Ovary (tissue), 10 donors: ENCODE measurements at places on chromosomes 12 and 14.

- H3K27ac ChIP-seq = peak within 1 kb of the TSS; percentile 58
- H3K4me1 ChIP-seq = peaks cover 7% of the 10 kb centered on the region
- DNase-seq = peak; percentile 47
- peak within 1 kb of the TSS; percentile 34 for H3K4me3 ChIP-seq
- no peaks in the 10 kb centered on the region for H3K36me3 ChIP-seq
Observed at GRCh38 chr12:54053751-54054741, at the start of gene HOXC4. TSS of gene HOXC4 (plus strand) at chr12:54053835. CDS start at chr12:54053923, 88 bp downstream.

DNA sequence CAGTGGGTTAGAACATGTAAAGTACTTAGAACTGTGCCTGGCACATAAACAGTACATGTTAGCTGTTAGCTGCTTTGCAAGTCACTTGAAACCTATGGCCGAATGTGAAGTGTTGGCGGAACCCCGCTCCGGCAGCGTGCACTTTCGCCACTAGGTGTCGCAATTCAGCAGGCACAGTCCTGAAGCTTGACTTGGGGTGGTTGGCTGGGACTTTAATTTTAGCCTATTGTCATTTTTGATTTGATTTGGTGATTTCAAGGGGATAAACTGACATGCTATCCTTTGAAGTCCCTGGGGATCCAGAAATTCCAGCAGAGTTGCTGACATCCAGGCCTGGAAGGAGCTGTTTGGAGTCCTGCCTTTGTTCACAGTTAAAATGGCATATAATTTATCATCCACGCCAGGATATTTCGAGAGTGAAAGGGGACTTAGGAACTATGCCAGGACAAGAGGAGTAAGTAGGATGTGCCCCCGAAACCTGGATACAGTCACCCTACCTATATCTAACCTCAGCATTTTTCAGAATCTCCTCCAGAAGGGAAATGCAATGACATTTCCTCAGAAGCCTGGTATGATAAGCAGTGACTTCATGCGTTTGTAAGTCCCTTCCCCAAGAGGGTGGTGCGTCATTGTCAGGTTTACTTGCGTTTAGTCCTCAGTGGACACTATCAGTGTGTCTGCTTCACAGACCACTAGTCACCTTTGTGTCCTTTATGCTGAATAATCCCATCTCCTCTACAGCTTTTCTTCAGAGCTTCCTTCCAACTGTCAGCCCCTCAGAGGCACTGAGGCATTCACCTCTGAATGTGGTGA is 3.5 kb upstream of the TSPAN9 start:
- H3K27me3 ChIP-seq = no peaks in the 10 kb centered on the region
- peak; percentile 91 for DNase-seq
- no peak overlapping the region for H3K4me3 ChIP-seq

- H3K4me3 ChIP-seq = no peak overlapping the region
- DNase-seq = no peak
Observed at GRCh38 chr12:51071663-51072062, 11.7 kb downstream of the CSRNP2 start.

DNA sequence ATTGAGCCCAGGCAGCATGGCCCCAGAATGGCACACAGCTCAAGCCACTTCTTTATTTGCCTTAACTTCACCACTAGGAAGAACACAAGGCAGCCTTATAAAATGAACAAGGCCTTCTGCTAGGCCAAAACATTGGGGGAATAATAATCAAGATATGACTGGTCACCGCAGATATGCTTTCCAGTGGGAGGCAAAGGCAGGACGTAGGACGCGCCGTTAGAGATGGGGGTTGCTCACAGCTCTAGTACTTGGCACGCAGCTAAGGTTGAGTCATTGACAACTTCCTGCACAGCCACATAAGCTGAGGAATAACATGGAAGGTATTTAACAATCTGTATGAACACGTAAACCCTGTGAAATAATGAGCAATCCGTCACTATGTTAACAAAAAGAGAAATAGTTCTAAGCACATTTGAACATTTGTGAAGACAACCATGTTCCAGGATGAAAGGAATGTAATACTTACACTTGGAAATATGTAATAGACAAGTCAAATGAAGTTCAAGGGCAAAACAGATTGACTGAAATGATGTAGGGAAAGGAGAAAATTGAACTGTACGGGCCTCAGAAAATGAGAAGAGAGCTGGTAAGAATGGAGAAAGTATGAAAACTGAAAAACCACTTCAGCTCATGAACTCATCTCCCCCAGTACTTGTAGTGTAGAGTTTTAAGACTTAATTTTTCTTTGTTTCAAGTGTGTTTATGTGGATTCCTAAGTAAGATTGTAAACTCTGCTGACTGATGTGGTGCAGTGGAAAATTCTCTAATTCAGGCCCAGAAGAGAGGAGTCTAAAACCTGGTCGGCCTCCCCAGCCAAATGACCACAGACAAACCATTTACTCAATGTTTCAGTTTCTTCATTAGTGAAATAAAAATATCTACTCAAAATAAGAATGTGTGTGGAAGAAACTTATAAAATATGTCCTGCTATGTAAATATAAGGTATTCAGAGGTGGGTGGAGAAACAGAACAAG is 59.3 kb upstream of the CCDC91 start:
- H3K36me3 ChIP-seq = no peaks in the 10 kb centered on the region
- peak overlapping the region; percentile 30 for H3K27ac ChIP-seq
- H3K4me1 ChIP-seq = no peaks in the 10 kb centered on the region
- DNase-seq = peak; percentile 37
- no peaks in the 10 kb centered on the region for H3K27me3 ChIP-seq

- H3K36me3 ChIP-seq = no peaks in the 10 kb centered on the region
- DNase-seq = no peak
- no peaks in the 10 kb centered on the region for H3K4me1 ChIP-seq
- H3K27me3 ChIP-seq = no peaks in the 10 kb centered on the region
- no peak overlapping the region for H3K4me3 ChIP-seq
Observed at GRCh38 chr14:71202881-71203280, 295.6 kb downstream of the PCNX1 start.

GRCh38 chr12:19801941-19802340 is 362.6 kb downstream of the AEBP2 start:
- no peak for DNase-seq
- H3K27ac ChIP-seq = no peak overlapping the region
- no peak overlapping the region for H3K4me3 ChIP-seq
- H3K4me1 ChIP-seq = no peaks in the 10 kb centered on the region
- no peaks in the 10 kb centered on the region for H3K36me3 ChIP-seq
- no peaks in the 10 kb centered on the region for H3K27me3 ChIP-seq

- H3K27me3 ChIP-seq = no peaks in the 10 kb centered on the region
- H3K4me1 ChIP-seq = no peaks in the 10 kb centered on the region
- no peak for DNase-seq
- H3K36me3 ChIP-seq = no peaks in the 10 kb centered on the region
- H3K4me3 ChIP-seq = no peak overlapping the region
- no peak overlapping the region for H3K27ac ChIP-seq
Observed at GRCh38 chr12:88733008-88733407, 152.7 kb upstream of the KITLG start.

DNA sequence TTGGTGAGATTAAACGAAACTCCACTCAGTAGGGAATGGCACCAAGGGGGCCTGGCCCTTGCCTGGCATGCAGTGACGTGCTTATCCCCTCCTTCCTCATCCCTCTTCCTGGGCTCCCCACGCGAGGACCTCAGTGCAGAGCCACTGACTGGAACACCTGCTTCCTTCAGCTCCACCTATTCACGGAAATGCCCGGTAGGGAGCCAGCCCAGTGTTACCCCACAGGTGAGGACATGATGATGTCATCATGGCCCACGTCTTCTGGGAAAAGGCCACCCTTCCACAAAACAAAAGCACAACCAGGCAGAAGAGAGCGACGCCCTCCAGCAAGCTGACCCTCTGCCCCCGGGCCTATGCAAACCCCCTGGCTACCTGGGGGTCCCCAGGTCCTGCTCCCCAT is 42.1 kb downstream of the CCDC85C start:
- no peak overlapping the region for H3K4me3 ChIP-seq
- no peaks in the 10 kb centered on the region for H3K27me3 ChIP-seq
- no peaks in the 10 kb centered on the region for H3K36me3 ChIP-seq
- H3K27ac ChIP-seq = no peak overlapping the region
- H3K4me1 ChIP-seq = peaks cover 12% of the 10 kb centered on the region

- DNase-seq = no peak
- no peaks in the 10 kb centered on the region for H3K27me3 ChIP-seq
- peaks cover 2% of the 10 kb centered on the region for H3K4me1 ChIP-seq
- H3K4me3 ChIP-seq = no peak overlapping the region
- H3K36me3 ChIP-seq = no peaks in the 10 kb centered on the region
- H3K27ac ChIP-seq = no peak overlapping the region
Observed at GRCh38 chr12:109359131-109359690, 11.5 kb downstream of the MYO1H start.

- DNase-seq = no peak
- no peak overlapping the region for H3K4me3 ChIP-seq
- H3K27me3 ChIP-seq = no peaks in the 10 kb centered on the region
- no peaks in the 10 kb centered on the region for H3K36me3 ChIP-seq
- no peaks in the 10 kb centered on the region for H3K4me1 ChIP-seq
Observed at GRCh38 chr14:68873376-68873775, 80.5 kb upstream of the ZFP36L1 start.

DNA sequence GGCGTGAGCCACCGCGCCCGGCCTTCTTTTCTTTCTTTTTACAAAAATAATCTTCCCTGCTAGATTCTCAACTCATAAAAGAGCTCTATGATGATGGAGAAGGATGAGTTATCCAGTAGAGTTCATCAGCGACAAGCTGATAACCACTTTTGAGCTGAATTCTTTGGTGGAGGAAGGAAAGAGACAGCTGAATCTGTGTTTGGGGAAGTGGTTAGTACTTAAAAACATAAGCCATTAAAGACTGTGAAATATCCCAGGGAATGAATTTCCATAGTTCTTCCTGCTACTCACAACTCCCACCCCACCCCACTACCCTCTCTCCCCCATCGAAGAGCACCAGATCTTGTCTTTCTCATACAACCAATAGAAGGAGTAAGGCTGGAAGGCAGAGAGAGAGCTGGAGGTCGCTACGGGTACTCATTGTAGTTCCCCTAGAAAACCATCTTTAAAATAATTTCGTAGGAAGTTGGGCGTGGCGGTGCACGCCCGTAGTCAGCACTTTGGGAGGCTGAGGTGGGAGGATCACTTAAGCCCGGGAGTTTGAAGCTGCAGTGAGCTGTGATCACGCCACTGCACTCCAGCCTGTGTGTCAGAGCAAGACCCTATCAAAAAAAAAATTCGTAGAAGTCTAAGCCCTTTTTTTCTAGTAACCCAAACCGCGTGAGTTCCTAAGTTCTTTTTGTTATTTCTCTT is 647 bp upstream of the ESPL1 start:
- no peaks in the 10 kb centered on the region for H3K27me3 ChIP-seq
- H3K27ac ChIP-seq = no peak overlapping the region
- DNase-seq = no peak

DNA sequence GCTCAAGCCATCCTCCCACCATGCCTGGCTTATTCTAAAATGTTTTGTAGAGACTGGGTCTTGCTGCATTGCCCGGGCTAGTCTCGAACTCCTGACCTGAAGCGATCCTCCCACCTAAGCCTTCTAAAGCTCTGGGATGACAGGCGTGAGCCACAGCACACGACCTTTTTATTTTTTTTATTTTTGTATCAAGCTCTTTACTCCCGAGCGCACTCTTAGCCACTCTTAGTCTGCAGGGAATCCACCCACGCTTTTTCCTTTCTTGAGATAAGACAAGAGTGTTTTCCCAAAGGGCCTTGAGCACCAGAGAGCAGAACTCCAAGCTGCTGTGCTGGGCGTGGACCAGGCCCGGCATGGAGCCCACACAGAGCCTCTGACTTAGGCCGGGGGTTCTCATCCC is 23.4 kb downstream of the MAP1LC3B2 start:
- peak; percentile 70 for DNase-seq
- no peak overlapping the region for H3K4me3 ChIP-seq
- H3K36me3 ChIP-seq = no peaks in the 10 kb centered on the region
- peaks cover 6% of the 10 kb centered on the region for H3K4me1 ChIP-seq
- H3K27me3 ChIP-seq = no peaks in the 10 kb centered on the region
- peak overlapping the region; percentile 29 for H3K27ac ChIP-seq

DNA sequence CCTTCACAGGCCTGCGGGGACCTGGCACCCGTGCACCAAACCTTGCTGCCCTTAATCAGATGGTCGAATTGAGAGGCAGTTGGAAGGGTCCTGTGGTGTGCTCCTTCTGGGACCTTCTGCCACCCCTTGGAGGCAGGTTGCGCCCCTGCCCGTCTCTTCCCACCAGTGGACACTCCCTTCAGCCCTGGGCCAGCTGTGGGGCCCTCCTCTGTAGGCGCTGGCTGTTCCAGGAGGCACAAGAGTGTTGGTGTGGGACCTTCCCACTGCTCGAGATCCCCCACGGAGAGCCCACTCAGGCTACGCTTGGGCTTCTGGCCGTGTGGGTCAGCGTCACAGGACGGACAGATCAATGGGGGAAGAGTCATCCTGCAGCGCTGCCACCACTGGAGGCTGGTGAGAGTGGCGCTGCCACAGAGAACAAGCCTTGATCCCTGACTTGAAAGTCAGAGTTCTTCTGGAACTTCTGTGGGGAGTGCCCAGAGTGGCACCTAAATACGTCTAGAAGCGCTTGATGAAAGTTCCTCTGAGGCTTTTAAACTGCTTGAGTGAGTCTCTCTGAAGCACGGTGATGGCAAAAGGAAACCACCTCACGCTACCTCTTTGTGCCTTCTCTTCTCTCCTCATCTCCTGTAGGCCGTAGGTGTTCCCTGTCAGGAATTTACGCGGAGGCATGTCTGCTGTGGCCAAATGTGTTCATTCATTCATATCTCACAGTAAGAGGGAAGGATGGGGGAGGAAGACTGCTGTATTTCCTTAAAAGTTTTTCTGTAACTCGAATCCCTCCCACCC is 48.3 kb downstream of the TRAF3 start:
- peaks cover 3% of the 10 kb centered on the region for H3K4me1 ChIP-seq
- no peaks in the 10 kb centered on the region for H3K27me3 ChIP-seq
- H3K27ac ChIP-seq = no peak overlapping the region
- no peak for DNase-seq

DNA sequence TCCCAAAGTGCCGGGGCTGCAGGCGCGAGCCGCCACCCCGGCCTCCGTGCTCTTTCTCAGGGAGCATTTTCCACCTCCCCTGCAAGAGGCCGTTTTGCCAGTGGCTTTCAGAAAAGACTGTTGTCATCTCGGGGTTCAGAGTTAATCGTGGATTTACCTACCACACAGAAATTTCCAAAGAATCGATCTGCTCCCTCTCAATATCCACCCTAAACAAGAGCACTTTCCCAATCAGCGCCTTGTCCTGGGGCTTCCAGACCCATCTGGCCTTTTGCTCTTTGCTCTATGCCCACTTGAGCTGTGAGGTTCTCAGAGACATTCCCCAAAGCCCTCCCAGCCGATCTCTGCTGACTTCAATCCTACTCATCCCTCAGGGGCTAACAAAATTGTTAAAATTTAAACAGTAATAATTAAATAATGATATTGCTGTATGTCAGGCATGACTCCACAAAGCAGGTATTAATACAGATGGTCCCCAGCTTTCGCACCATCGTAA is 86.6 kb downstream of the NINJ2 start:
- H3K27ac ChIP-seq = peak overlapping the region; percentile 53
- no peak overlapping the region for H3K4me3 ChIP-seq
- H3K27me3 ChIP-seq = no peaks in the 10 kb centered on the region

GRCh38 chr12:12201274-12201758 is 65.5 kb downstream of the LRP6 start:
- no peak overlapping the region for H3K27ac ChIP-seq
- DNase-seq = no peak
- no peaks in the 10 kb centered on the region for H3K36me3 ChIP-seq
- no peaks in the 10 kb centered on the region for H3K4me1 ChIP-seq
